SK-N-SH (cell line): ENCODE measurements at places on chromosomes 1 and 21. TPM values are rescaled to one million over a fixed set of nuclear protein-coding genes. Genes with fewer than 3 reads are reported as not detected.

- DNase-seq: peak; percentile 21
Measured at GRCh38 chr1:150259758-150260669, 2.4 kb downstream of the CA14 start.

SPATA46 gene
- polyA plus RNA-seq: not detected in 2 replicates

DNA sequence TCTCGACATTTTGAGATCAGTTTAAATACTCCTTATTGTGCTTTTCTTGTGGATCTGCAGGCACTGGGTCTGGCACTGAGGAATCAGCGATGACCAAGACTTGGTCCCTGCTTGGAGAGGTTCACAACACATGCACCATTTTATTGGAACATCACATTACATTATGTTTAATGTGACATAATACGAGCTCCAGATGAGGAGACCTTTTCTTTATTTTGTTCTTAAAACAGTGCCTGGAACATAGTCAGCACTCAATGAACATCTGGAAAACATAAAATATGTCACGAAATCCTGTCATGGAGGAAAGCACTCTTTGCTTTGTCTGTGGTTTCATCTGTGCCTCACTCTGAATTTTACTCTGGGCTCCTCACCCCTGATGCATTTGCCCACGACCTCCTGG lies 110.7 kb downstream of the ST6GALNAC3 start:
- DNase-seq: no peak

GRCh38 chr1:43858324-43858723 lies 75.3 kb upstream of the ARTN start:
- peak; percentile 30 for DNase-seq

DNA sequence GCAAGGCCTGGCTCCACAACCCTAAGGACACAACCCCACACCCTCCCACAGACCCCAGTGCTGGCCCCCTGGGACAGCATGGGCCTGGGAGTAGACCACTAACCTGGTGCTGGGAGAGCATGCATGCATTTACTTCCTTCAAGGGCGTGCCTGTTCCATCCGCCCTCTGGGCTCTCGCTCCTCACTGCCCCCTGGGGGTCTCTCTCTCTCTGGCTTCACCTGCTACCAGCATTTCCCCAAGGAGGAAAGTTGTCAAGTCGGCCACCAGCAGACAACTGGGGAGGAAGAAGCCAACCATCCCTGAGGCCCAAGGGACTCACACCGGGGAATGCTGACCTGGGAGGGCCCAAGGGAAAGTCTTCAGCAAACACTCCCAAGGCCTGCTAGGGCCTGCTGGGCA lies 6.5 kb downstream of the LRP8 start:
- DNase-seq: no peak

DNA sequence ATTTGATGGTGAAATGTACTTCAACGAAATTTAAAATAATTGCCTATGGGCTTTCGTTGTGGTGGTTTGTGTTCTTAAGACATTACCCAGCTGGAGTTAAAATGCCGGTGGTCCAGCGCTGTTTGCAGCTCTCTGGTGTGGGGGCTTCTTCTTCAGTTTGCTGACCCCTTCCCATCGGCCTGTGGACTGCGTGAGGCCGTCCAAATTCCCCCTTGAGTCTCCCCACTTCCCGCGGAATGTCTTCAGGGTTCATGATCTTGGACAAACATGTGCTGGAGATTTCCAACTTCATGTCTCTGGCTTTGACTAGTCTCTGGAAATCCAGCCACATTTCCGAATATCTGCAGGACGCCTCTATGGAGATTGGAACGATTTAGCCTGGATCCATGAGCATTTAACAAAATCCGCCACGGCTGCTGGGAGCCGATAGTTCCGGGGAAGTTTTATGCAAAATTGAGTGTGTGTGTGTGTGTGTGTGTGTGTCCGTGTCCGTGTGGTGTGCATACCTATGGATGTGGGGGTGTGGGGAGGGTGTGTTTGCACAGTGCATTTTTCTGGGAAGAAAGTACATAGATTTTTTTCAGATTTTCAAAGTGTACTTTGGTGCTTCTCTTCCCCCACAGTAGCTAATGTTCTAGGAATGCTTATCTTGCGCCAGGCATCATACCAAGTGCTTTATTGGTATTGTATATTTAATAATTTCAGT lies 117.2 kb downstream of the PCP4 start:
- no peak for DNase-seq

DNA sequence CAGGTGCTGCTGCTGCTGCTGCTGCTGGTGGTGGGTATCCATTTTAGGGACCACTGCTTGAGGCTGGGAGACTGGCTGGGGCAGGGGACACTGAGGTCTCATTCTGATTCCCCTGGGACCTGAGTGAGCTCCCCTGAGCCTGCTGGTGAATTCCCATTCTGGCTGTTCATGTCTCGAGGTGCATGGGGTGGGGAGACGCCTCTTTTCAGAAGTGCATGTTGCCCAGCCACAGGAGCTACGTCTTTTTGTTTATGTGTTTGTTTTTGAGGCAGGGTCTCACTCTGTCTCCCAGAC lies 133.4 kb downstream of the RHOU start:
- no peak for DNase-seq

DNA sequence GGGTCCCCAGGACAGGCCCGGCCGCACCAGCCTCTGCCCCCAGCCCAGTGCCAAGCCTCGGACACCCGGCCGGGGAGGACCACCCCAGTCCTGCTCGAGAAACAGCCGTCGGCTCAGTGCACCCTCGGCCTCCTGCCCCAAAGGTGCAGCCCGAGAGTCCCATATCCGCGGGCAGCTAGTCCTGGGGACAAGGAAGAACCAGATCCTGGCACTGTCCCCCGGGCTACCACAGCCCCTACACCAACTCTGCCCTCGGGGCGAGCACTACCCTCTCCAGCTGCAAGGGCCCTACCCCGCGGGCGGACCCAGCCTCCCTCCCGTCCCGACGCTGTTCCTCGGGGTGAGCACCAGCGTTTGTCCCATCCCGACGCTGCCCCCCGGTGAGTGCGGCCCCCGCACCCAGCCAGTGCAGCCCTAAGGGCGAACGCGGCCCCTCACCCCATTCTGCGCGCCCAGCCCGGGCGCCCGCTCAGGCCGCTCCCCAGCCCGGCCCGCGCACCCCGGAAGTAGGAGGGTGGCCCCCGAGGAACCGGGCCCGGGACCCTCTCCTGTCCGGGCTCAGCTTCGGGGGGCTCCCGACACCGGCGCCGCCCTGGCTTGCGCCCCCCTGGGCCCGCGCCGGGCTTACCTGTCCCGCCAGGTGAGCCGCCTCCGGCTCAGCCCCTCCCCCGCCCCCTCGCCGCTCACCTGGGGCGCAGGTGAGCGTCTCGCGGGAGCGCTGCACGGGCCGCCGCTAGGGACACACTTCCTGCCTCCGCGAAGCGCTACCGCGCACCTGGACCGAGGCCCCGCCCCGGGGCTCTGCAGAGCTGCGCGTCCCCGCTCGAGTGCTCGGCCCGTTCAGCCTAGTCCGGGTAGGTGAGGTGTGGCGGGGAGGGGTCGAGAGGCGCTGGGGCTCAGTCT lies at the start of gene KDF1:
TSS of gene KDF1 (minus strand) at position 747 of the 903 bp plus-strand sequence. CDS start 8,088 bp downstream, outside the sequence.
- peak; percentile 64 for DNase-seq

DNA sequence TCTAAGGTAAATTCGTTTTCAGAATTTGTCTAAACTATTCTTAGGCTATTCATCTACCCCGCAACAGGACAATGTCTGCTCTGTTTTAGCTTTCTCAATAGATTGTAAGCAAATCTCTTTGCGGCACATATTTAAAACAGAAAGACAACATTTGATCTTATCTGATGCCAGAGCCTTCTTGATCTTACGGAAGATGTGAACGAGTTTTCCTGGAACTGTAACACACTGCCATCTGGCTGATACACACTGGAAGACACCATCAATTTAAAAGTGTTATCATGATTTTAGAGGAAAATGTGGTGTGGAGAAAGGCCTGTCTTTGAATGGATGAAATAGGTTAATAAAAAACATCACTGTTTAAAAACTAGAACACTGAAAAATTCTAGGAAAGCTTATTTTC lies 36.1 kb downstream of the COA6 start:
- peak; percentile 57 for DNase-seq

FMN2 gene
- 7.2 and 13.1 TPM in 2 replicates for polyA plus RNA-seq

GRCh38 chr1:11524465-11525150 lies 45.7 kb downstream of the DISP3 start:
- no peak for DNase-seq

GBP3 gene
- 8.5 and 13.7 TPM in 2 replicates for polyA plus RNA-seq

DNA sequence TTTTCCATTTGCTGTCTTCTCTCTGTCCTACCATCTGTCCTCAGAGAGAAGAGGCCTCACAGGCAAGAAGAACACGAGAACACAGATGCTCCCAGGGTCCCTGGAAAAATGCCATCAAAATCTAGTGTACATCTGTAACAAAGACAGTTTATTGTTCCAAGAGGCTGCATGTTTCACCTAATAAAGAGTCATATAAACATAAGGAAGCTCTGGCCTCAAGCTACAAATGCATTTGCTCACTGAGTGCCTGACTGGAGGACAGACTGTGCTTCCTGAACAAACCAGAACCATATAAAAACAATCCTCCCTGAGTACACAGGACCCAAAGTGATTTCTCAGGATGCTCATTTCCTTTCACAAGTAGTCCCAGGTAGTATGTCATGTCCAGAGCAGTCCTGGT lies 76.3 kb upstream of the SLC44A3 start:
- DNase-seq: no peak
